ENCODE measurements at places on chromosomes 1 and 21. TPM values are rescaled to one million over a fixed set of nuclear protein-coding genes. Genes with fewer than 3 reads are reported as not detected.

GRCh38 chr1:206070627-206071304 is 17.8 kb downstream of the RHEX start:
- no peak for DNase-seq

- no peak for DNase-seq
Measured at GRCh38 chr1:232705815-232706575, 76.1 kb upstream of the SIPA1L2 start.

DNA sequence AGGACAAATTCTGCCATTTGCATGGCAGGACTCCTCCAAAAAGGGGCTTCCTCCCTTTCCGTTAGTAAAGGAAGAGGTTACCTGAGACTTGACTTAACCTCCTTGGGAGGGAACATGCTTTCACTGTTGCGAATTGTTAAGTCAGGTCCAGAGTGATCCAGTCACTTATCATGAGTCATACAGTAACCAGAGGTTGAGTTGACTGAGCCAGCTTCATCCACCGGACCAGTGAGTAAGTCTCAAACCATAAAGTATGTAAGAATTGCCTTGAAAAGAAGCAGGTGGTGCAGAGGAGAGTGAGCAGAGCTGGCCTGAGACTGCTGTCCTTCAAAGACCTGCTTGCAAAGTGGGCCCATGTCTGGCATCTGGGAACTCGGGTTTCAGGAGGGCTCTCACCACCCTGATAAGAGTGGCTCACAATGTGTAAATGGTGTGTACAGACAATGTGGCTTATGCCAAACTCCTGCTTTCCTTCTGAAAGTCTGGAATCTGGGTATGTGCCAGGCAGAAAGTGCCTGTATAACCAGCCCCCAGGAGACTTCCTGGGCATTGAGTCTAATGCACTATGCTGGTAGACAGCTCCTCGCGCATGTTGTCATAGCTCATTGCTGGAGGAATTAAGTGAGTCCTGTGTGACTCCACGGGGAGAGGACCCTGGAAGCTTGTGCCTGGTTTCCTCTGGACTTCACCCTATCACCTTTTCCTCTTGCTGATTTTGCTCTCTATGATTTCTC is 84.3 kb upstream of the KLHDC7A start:
- no peak for DNase-seq

- no peak for DNase-seq
Measured at GRCh38 chr1:181858135-181858534, 203.4 kb downstream of the ZNF648 start.

DNA sequence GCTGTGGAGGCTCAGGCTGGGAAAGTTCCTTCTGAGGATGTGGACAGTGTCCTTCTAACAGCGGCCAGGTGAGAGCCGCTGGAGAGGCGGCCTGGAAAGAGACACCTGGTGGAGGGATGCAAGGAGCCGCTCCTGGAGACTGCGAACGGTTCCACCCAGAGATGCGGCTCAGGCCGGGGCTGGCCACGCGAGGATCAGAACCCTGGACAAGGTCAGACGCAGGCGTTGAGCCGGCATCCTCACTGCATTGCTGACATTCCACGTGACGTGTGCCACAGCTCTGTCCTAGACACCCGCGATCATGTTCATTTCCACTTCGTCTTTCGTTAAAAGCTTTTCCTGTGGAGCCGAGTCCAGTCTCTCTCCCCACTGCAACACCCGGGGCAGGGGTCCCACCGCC is 28.8 kb downstream of the CFAP74 start:
- DNase-seq, result no peak

GRCh38 chr21:33963848-33964555 is 48.4 kb upstream of the ATP5PO start:
- no peak for DNase-seq

- peak; percentile 28 for DNase-seq
Measured at GRCh38 chr1:117167402-117167801, 43.3 kb downstream of the VTCN1 start.

The RAB42 gene
- total RNA-seq, result 4.1 TPM

The PTGFRN gene
- 1.2 TPM for total RNA-seq

The SLAMF7 gene
- not detected for total RNA-seq

The SH3D21 gene
- 3.3 TPM for total RNA-seq
